ENCODE measurements at places on chromosomes 5 and 9. TPM values are rescaled to one million over a fixed set of nuclear protein-coding genes. Genes with fewer than 3 reads are reported as not detected.

- peak; percentile 44 for DNase-seq
Observed at GRCh38 chr5:154972476-154973080, 31.7 kb downstream of the MRPL22 start.

DNA sequence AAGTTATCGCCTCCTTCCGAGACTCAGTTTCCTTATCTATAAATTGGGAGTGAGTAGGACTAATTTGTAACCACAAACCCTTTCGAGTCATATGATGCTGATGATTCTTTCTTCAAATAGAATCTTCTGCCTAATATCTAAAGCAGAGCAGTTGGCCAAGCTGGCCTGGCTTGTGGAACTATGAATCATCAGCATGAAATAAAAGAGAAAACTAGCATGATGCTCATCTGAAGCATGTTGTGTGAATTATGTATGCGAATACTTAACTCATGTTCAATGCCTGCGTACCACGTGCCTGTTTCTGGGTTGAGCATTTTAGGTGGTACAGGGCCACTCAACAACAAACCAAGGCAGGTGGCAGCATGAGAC, 15.0 kb upstream of the ORM1 start:
- DNase-seq: no peak

DNA sequence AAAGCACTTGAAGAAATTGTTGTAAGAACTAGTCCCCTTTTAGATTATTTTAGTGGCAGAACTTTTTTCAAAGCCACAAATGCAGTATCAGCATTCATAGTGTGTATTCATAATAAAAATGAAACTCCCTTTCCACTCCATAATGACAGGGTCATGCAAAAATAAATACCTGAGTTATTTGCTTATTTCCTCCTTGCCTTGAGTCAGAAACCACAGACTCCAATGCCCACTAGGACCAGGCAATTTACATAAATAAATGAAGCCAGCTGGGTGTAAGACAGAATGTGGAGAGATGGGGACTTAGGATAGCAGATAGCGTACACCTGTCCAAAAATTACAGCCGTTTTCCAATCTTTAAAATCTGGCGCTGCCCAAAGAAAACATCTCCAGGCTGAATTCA, 417.8 kb downstream of the TMEM161B start:
- no peak for DNase-seq

GRCh38 chr9:115593587-115594091, 475.7 kb upstream of the TNC start:
- peak; percentile 51 for DNase-seq

DNA sequence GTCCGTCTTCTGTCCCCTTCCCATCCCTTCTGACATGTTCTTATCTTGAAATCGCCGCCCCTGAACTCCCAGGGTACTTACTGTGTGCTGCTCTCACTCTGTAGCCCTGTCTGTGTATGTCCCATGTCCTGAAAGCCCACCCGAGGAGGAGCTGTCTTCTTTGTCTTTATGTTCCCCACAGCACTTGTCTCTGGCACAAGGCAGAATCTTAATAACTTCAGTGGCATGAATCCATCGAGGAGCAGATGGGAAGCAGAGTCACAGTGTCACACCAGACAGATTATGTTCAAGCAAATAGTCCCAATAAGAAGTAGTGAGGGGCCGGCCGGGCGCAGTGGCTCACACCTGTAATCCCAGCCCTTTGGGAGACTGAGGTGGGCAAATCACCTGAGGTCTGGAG, 29.7 kb upstream of the LTC4S start:
- DNase-seq: no peak

- no peak for DNase-seq
Observed at GRCh38 chr5:41415242-41415641, 95.2 kb downstream of the PLCXD3 start.

DNA sequence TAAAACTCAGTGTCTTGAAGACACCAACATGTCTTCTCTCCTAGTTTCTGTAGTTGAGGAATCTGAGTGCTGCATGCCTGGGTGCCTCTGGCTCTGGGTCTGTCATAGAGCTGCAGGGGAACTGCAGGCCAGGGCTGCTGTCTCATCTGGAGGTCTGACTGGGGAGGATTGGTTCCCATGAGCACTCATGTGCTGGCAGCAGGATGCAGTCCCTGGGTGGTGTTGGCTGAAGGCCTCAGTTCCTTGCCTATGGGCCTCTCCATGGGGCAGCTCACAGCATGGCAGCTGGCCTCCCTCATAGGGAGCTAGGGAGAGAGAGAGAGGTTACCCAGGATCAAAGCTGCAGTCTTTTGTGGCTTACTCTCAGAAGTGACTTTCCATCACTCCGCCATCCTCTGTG, 22.6 kb downstream of the UBE2QL1 start:
- DNase-seq: no peak

DNA sequence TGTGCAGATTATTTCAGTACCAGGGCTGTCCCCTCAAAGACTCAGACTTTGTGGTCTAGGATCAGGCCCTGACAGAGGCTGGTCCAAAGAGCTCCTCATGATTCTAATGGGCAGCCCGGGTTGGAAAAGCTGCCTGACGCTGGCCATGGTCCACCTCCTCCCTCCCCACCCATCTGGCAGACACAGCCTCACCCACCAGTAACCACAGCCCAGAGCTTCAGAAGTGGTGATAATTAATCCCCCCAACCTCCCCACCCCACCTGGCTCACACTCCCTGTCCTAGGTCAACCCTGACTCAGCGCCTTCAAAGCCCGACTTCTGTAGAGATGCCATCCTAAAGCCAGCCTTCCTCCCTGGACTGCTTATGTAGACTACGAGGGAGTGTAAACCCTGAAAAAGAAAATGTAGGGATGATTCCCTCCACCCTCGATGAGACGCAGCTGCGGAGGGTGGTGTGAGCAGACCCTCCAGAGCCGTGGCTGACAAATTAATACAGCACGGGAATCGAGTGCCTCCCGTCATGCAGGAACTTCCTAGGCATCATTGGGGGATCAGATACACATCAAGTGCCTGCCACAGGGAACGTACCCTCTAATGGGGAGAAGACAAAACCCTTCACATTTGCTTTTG, 7.0 kb downstream of the UBE2QL1 start:
- no peak for DNase-seq

DNA sequence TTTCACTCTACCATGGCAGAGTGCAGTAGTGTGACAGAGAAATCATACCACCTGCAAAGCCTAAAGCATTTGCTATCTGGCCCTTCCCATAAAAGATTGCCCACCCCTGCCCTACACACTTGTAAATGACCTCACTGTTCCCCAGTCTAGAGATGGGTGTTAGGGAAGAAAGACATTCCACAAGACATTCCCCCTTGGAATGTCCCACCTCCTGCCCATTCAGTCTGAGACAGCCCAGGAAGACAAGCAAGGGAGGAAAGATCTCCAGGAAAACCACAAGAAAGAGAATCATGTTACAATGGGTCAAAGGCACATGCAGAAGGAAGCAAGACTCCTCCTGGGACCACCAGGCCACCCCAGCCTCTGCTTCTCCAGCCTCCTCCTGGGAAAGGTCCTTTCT, 230.0 kb downstream of the AGTPBP1 start:
- DNase-seq: no peak

DNA sequence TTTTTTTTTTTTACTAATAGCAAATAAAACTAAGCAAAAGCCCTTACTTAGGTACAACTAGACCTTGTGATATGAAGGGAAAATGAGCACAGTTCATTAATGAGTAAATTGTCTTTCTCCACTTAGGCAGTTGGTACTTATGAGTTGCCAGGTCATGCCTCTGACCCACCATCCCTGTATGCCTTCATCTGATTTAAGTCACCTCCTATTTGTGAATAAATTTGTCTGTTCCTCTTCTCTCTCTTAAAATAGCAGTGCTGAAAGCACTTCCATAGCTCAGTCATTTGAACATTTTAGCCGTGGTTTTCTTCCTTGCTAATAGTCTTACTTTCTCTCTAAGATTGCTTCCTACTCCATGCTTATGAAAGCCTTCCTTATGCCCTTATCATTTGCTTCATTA, 61.4 kb downstream of the SLC44A1 start:
- no peak for DNase-seq

DNA sequence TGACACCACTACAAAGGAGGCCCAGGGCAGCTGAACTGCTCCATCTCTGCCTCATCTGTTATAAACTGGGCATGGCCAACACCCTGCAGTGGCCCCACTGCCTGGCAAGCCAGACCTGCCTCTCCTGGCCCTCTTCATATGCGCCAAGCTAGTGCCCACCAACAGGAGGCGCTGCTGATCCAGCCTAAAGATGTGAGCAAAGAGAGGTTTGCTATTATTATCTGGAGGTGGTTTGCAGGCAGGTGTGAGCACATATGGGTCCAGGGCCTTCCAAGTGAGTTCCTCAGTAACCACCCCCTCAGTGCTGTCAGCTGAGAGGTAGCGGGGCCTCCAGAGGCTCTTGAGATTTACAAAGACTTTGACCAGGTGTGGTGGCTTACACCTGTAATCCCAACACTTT, 232.2 kb downstream of the SYK start:
- peak; percentile 57 for DNase-seq

The LCN9 gene
- not detected for polyA plus RNA-seq

The ZNF354C gene
- polyA plus RNA-seq: 1.8 TPM
